ENCODE measurements at places on chromosomes 5 and 9.

DNA sequence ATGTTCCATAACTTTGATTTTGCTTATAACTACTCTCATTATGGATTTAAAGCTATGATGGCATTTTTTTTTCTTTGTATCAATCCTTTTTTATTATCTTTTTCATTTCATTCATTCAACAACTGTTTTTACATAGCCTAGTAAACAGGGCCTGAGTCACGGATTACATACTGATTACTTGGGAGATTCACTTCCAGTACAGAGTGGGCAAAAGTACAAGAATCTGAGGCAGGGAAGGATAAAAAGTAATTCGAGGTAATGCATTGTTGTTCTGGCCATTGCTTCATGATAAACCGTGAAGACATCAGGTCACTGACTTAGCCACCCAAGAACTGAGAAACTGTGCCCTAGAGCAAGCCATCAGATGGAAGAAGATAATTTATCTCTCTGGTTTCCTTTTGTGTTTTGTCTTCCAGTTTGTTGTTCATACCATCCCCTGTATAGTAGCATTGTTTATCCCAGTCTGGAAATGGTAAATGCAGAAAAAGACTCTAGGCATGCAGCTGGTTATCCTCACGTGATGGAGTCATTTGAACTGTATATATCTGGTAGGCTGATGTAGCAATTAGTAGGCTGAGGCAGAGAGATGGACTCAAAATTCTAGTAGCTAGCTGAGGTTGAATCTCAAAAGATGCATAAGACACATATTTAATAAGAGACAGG lies 145.6 kb downstream of the CNTLN start:
- DNase-seq: no peak

DNA sequence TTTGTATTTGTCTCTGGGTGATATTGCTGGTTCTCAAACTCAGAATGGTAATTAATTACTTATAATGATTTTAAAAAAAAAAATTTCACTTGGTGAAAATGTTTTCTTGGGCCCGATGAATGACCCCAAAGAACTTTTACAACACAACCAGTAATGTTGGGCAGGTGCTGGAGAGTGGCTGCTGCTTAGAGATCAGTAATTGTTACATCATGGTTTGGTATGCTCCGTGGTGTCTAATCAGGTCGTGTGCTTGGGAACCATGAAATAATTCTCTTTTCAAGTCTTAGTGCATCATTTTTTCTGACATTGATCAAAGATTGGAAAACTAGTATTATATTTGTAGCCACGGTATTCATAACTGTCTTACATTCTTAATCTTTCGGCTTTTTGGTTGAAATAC lies 29.3 kb downstream of the PCBD2 start:
- no peak for DNase-seq

DNA sequence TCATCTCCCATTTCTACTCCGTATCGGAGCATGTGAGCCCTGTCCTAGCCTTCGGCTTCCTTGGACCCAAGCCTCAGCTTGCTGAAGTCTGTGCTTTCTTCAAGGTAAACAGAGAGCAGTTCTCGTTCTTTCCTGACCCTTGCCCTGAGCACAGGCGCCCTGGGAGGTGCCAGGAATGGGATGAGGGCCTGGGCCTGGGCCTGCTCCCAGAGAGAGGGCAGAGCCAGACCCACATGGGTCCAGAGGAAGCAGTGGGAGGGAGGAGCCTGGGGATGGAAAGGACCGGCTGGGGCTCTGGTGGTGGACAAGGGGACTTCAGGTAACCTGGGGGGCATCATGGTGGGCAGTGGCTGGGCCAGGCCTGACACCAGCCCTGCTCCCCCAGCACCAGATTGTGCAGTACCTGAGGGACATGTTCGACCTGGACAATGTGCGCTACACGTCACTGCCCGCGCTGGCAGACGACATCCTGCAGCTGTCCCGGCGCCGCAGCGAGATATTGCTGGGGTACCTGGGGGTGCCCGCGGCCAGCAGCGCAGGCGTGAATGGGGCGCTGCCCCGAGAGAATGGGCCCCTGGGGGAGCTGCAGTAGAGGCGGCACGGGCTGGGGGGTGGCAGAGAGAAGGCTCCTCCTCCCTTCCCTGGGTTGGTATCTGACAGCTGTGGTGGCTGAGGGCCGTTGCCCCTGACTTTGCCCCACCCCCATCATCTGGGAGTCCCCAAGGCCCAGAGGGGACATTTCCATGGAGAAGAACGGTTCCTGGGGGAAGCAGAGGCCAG lies 10.9 kb upstream of the DOLPP1 start:
- no peak for DNase-seq

DNA sequence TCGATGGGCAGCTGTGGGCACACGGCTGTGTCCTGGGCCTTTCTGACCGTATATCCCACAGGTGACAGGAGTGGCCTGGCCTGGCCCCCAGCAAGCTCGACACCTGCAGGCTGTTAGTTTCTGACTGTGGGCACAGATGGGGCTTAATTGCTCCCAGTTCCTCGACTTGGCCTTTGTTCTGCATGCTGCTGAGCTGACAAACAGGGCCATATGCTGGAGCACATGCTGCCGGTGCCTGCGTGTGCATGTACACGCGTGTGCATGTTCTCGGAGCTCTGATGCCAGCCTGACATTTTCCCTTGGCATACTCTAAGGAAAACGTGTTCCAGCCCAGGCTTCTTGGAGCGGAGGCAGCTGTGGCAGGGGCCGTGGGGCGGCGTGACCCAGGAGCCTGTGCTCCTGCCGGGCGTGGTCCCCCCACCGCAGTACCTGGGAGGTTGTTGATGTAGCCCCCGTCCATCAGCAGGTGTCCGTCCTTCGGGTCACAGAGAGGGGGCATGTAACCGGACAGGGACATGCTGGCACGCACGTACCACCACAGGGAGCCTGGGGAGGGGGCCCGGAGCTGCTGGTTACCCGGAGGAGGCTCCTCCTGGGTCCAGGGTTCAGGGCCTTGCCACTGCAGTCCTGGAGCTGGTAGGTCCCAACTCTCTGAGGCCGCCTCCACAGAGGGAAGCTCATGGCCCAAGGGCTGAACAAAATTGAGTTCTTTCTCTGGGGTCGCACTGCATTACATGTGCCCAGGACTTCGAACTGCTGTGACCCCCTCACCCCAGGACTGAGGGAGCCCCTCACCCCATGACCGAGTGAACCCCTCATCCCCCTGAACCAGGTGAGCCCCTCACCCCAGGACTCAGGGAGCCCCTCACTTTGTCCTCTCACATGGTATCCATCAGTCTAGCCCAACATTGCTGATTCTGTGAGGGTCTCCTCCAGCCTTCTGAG lies 4.1 kb upstream of the NSMF start:
- DNase-seq: no peak

- DNase-seq: no peak
Observed at GRCh38 chr9:84759300-84759750, 89.8 kb downstream of the NTRK2 start.

Data from stimulated activated CD8-positive, alpha-beta memory T cell treated with anti-CD3 and anti-CD28 coated beads, Interleukin-7, amount 100 ng/mL, for 4 hours (primary cell).